ENCODE measurements at places on chromosomes 2 and 18.

- DNase-seq = no peak
These were observed 9.6 kb downstream of the TRIM54 start for GRCh38 chr2:27291865-27292264.

DNA sequence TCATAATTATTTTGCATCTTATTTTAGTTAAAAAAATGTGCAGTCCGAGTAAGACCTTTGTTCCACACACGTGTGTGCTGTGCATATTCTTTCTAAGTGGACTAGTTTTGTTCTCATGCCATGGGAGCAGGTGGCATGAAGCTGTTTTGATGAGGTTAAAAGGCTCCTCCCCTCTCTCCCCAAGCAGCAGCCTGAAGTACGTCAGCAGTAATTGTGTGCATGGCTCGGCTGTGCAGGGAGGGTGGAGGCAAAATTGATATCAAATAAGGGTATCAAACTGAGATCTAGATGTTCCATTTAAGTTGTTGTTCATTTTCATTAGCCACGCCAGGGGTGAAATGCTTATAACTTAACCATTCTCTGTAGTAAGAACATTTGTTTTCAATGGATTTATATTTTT lies at the start of gene NYAP2:
NYAP2 (plus strand) TSS at position 207 of the 400 bp plus-strand sequence. CDS start 9,171 bp downstream, outside the sequence.
- DNase-seq = no peak

- DNase-seq = no peak
These were observed 81.6 kb downstream of the LRRFIP1 start for GRCh38 chr2:237708961-237709360.

- no peak for DNase-seq
These were observed 218.4 kb downstream of the PDE1A start for GRCh38 chr2:182208421-182208820.

DNA sequence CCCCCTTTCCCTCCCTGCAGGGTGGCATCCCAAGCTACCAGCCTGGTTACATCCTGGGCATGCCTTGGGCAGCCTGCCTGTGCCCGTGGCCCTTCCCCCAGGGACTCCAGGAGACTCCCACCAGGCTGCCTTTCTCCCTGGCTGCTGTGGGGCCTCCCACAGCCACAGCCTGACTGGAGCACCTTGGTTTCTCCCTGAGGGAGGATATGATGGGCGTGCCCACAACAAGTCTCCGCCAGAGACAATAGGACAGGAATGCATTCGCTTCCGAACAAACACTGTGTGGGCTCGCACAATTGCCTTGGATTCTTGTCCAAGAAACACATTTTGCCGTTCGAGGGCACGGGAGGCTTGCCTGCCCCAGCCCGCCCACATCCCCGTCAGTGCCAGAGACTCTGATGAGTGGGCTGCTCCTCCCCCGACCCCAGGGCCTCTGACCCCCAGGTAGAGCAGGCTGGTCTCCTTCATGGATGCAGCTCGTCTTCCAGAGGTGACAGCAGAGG lies 102.1 kb downstream of the SMAD7 start:
- DNase-seq = no peak

Data from AG20443 (cell line).